MG63 (cell line): ENCODE measurements at places on chromosomes 6 and 20. TPM values are rescaled to one million over a fixed set of nuclear protein-coding genes. Genes with fewer than 3 reads are reported as not detected.

- no peak for DNase-seq
Measured at GRCh38 chr6:134910593-134910935, 39.3 kb downstream of the ALDH8A1 start.

GRCh38 chr6:145630598-145630997 lies 104.7 kb downstream of the EPM2A start:
- DNase-seq = no peak

DNA sequence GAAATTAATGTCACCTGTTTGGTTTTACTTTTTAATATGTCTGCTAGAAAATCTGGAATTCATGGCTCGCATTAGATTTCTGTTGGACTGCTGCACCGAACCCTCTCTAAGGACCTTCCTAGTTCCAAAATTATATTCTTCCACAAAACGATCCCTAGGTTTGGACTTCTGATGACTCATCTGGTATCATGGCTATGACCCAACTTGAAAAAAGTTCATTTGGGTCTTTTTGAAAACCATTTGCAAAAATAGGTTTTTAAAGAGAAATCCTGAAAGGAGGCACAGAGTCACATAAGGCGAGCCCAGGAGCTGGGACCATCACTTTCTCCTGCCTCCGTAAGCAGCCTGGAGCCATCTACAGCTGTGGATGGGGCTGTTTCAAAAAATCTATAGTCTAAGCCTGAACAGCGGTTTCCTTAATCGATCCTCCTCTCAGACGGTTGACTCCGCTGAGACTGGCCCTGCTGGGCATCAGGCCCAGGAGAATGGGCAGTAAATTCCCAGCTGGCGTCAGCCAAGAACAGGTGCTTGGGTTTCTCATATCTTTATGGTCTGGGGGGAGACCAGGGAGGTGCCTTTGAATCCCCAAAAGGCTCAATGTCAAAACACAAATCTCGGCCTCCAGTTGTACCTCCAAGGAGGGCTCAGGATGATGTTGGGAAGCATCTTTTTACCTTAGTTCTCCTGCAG lies 44.6 kb downstream of the SLC24A3 start:
- no peak for DNase-seq

DNA sequence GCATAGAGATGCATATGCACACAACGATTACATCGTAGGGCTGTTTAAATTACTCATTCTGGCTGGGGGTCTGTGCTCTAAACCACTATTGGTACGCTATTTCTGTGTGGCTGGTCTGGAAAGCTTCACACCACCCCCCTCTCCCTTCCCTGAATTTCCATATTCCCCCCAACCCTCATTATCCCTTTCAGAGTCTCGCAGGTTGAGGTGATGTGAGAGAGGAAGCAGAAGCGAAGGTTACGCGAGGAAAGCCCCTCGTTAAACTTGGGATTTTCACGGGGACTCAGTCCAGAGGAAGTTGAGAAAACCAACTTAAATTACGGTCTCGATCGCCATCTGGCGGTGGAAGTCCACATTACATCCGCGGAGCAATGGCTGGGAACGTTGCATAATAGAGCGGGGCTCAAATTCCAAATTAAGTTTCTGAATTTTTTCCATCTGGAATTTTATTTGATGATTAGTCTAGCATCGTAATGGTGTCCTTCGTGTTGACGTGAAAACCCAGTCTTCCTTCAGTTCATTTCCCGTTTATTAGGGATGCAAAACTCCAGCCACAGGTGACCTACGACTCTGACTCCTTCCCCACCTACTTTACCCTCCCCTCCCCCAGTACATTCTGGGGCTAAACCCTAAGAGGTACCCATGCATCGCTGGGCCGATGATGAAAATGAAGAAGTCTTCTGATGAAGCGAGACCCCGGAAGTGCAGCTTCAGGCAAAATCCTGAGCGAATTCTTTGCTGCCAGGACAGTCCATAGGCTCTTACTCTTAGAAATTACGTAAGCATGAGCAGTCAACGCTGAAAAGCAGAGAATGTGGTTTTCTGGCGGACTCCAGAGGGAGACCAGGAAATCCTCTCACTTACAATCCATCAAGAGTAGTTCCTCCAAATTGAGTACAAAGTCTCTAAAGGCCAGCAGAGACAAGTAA lies 19.7 kb downstream of the HLA-DOB start:
- no peak for DNase-seq

DNA sequence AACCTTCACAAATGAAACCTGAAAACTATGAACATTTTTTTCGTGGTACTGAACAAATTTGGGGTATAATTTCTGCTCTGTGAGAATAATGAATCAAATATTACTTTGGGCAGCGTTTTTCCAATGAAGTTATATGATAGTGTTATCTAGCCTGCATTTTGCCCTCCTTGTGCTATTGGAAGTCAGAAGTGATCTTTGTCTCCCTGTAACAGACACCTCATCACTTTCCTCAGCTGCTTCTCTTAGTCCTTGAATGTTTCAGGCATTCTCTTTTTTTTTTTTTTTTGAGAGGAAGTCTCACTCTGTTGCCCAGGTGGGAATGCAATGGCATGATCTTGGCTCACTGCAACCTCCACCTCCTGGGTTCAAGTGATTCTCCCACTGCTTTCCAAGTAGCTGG lies 10.2 kb downstream of the DDX27 start:
- no peak for DNase-seq

GRCh38 chr6:6131492-6132109 lies 124.9 kb upstream of the NRN1 start:
- no peak for DNase-seq

- peak; percentile 53 for DNase-seq
Measured at GRCh38 chr6:139124887-139125672, 9.8 kb upstream of the HECA start.

DNA sequence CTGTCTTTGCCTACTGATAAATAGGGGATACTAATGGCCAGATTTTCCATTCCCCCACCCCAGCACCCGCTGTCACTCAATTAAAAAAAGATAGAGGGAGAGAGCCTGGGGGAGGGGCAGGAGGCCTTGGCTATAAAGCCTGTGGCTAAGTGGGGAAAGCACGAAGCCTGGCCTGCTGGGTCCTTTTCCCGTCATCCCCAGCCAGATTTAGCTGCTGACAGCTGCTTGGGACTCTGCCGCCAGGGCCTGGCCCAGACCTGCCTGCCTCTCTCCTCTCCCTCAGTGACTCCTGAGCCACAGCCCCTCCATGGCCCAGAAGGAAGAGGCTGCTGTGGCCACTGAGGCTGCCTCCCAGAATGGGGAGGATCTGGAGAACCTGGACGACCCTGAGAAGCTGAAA lies at the start of gene APOBEC2:
APOBEC2 (plus strand) TSS at position 162 of the 400 bp plus-strand sequence; CDS start at position 308, 146 bp downstream.
- no peak for DNase-seq

DNA sequence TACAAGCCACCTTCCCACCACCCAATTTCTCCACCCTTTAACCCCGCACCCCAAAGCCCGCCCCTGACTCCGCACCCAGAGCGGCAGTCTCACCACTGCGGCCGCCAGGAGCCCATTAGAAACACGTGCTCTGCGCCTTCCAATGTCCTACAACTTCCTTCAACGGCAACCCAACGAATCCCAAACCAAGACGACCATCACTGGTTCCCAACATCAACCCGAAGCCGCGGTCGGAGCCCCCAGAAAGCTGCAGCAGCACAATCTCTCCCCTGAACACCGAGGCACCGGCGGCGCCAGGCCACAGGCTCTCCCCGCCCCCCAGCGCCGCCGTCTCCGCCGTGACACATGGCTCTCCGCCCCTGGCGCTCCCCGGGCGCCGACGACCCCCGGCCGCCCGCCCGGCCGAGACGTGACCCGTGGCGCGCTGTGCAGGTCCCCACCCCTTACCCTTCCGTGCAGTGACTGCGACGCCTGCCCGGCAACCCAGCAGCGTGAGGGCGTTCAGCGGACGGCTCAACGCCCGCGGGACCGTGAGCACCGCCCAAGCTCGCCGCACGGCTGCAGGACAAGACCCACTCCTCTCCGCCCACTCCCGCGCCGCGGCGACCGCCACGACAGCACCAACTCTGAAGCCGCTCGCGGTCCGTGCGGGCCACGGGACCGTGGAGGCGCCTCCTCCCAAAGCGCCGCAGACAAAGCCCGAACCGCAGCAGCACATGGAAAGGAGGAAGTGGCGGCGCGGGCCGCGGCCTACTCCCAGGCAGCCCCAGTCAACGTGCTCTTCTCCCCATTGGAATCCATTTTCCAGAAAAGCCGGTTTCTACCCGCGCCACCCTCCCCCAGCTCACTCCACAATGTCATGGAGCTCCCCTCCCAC lies 551 bp downstream of the SYNCRIP start:
- peak; percentile 59 for DNase-seq

DNA sequence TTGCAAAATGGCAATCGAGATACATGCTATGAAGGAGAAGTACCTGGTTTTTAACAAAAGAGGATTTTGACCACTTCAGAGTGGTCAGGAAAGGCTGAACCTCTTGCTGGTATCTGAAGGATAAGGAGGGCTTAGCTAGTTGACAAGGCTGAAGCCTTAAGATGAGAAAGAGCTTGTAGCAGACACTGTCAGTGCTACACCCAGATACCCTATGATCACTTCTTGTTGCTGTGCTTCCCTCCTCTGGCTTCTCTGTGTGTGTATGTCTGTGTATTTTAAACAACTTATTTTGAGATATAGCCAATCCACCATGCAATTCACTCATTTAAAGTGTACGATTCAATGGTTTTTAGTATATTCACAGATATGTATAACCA lies 38.9 kb upstream of the TGM2 start:
- DNase-seq = no peak

GRCh38 chr6:163945808-163946207 lies 531.3 kb downstream of the QKI start:
- no peak for DNase-seq

DNA sequence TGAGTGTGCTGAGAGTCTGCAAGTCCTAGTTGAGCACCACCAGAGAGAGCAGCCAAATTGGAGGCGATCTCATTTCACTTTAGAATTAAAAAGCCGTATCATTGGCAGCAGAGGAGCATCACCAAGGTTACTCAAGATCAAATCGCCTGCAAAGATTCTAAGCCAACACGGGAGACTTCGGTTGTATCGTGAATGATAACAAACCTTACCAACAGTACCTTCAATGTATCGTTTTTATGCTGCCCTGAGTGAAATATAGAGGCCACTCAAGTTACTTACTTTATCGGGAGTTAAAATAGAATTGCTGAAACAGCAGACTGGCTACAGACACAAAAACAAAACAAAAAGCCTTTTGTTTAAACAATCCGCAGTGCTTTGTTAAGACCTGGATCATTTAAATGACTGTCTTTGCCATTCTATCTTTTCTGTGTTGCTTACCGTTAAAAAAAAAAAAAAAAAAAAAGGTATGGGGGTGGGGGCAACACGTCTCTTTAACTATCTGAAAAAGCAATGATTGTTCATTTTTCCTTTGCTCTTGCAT lies 14.2 kb downstream of the NHSL1 start:
- no peak for DNase-seq

DNA sequence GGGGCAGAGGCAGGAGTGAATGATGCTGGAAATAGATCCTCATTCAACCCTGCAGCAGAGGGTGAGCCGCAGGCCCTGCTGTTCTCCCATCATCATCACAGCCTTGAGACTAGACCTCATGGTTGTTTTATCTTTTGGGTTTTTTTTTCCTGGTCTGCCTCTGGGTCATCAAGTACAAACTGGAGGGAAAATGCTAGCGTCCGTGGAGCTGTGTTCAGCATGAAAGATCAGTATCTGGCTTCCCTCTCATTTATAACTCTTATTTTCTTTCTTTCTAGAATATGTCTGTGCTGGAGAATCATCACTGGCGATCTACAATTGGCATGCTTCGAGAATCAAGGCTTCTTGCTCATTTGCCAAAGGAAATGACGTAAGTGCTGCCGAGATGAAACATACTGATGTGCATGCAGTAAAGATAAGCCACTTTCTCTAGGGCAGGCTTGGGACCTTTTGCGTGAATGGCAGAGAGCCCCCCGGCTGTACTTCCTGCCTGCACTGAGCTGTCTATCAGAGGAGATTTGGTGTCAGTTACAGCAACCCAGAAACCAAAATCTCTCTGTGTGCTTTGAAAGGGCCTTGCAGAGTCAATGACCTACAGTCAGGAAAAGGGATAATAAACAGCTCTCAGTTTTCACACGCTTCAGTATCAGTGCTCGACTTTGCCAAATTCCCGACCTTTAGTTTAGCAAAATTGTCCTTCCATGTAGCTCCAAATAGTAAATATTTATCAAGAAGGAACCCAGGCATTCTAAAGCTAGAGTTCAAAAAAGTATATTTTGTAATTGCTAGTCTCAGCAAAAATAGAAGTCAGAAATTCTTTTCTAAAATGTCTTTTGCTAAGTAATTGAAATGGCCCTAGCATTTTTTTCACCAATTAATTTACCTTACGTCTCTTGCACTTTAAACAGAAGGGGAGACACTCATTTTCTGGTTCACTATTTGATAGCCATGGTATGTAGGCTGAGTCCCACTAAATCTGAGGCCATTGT lies 76.3 kb downstream of the MTFR2 start:
- DNase-seq = no peak

DNA sequence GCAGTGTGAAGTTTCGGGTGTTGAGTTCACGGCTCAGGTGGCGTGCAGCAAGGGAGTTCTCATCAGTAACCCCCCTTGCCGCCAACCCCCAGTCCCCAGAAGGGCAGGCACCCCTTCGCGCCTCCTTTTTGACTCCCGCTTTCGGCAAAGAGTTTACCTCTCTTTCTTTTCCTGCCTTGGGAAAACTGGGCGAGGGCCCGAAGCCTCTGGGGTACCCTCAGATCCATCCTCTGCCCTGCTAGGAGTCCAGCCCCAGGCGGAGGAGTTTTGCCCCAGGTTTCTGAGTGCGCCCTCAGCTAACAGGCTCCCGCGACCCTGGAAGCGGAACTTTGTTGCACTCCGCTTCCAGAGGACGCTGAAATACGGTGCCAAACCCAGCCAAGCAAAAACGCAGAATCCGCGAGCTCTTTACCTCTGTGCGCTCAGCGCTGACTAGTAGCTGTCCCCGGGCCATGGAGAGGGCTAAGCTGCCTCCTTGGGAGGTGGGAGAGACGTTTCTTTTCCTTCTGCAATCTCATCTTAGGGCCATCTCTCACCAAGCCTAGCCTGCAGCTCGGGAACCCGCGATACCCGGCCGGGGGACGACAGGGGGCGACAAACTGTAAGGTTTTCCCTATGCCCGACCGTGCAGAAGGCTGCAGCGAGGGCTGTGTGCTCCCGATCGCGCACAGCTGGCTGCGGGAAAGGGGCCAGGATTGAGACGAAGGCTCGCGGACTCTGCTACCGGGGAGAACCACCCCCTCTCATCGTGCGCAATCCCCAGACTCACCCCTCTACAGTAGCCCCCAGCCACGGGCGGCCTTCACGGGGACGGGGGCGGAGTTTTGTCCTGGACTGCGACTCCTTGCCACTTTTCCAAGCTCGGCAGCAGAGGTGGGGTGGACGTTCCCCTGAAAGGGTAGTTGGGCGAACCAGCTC lies 2.7 kb upstream of the PAX1 start:
- DNase-seq = peak; percentile 60

- DNase-seq = no peak
Measured at GRCh38 chr20:36717657-36718056, 28.2 kb downstream of the NDRG3 start.

GRCh38 chr6:152295346-152295745 lies 341.8 kb downstream of the SYNE1 start:
- DNase-seq = peak; percentile 37

- DNase-seq = no peak
Measured at GRCh38 chr6:112227411-112227810, 27.0 kb downstream of the LAMA4 start.

MEI4 gene
- not detected in 2 replicates for total RNA-seq

FAM110A gene
- total RNA-seq = 3.9 and 4.6 TPM in 2 replicates

MYT1 gene
- total RNA-seq = not detected in 2 replicates

MLN gene
- not detected in 2 replicates for total RNA-seq

OR12D3 gene
- not detected in 2 replicates for total RNA-seq
